ENCODE measurements at places on chromosomes 4 and X.

GRCh38 chr4:56704089-56704871, 23.2 kb upstream of the HOPX start:
- no peak for DNase-seq

- no peak for DNase-seq
These were observed 131.6 kb upstream of the TENM3 start for GRCh38 chr4:182111586-182111985.

DNA sequence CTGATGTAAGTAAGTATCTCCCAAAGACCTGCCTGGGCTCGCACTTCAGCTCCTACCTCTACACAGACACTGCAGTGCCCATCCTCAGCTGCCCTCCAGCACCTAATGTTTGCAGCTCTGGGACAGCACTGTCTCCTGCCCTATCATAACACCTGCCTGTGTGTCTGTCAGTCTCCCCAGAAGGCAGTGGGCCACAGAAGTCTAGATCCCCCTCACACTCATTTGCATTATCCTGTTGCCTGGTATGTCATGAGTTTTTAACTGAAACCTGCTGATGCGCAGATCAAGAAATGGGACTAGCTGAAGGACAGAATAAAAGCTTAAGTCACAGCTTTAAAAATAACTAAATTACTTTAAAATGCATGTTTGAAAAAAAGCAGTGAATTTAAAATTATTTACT, 43.0 kb downstream of the LRP2BP start:
- DNase-seq: no peak

- no peak for DNase-seq
These were observed 105.6 kb upstream of the SMIM31 start for GRCh38 chr4:164648151-164648848.

All from activated CD4-positive, alpha-beta T cell treated with anti-CD3 and anti-CD28 coated beads, Interleukin-2, Interleukin-4, amounts not matched to agents 100 ng/mL and 50 ng/mL, durations not matched to agents 16 hours and 8 hours (primary cell).